Endothelial cell of umbilical vein (primary cell): ENCODE measurements at places on chromosomes 2 and 18. TPM values are rescaled to one million over a fixed set of nuclear protein-coding genes. Genes with fewer than 3 reads are reported as not detected.
A peak's percentile ranks its signal among the peaks of the same experiment; 100 is the strongest.

DNA sequence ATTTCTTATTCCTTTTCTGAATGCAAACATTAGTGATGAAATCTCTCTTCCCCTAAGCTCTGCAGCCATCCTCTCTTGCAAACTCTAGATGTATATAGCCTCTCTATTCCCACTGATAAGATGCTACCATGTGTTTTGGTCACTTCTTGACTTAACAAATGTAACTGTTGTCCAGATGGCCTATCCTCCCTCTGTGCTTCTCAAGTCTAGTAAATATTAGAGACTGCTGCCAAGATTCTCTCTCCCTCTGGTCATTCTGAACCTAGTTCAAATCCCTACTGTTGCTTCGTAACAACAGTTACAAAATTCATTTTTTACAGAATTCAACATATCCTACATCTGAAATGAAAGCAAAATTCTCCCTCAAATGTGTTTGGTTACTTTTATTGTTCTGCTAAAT is 156.6 kb downstream of the TXNL1 start:
- H3K4me1 ChIP-seq = no peaks in the 10 kb centered on the region
- DNase-seq = no peak
- H3K36me3 ChIP-seq = no peaks in the 10 kb centered on the region
- H3K4me3 ChIP-seq = no peak overlapping the region
- H3K27me3 ChIP-seq = no peaks in the 10 kb centered on the region

DNA sequence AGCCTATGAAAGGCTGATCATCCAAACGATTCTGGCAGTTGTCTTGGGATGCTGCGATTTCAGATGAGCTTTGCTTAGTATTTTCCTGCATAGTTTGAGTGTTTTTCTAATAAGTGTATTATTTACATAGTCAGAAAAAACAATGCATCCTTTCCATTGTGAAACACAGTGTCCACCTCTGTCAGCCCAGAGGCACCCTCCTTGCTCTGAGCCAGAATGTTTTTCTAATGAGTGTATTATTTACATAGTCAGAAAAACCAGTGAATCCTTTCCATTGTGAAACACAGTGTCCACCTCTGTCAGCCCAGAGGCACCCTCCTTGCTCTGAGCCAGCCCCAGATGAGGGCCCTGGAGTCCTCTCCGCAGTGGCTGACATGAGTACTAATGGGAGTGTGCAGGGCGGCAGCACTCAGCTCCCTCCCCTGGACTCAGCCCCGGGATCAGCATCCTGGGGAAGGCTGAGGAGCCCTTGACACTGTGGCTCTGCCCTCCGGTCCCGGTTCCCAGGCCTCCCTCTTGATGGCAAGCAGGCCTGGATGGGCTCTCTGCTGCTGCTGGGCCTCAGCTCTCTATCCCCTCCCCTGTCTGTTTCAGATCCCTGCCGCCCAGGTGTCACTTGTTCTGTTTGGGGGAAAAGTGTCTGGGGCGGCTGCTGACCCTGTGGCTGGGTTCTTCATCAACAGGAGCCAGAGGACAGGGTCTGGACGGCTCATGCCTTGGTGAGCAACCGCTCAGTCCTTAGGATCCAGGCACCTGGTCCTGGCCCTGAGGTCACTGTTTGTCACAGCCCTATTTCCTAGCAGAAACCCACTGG is 5.9 kb downstream of the MFSD2B start:
- peak overlapping the region; percentile 94 for H3K27ac ChIP-seq
- H3K4me3 ChIP-seq = no peak overlapping the region
- H3K36me3 ChIP-seq = no peaks in the 10 kb centered on the region

DNA sequence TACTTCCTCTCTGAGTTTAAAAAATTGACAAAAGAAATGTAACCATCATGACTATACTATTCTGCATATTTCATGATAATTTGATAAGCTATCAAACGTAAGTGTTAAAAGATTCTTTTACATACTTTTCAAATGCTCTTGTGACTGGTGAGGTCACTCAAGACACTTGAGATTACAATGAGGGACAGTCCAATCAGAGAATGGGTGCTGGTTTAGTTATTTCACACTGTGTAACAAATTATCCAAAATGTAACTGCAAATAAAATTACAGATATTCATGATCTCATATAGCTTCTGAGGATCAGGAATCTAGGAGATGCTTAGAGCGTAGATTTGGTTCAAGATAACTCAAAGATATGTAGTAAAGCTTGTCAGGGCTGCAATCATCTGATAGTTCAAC is 4.4 kb upstream of the GTF2A1L start:
- H3K27me3 ChIP-seq = no peaks in the 10 kb centered on the region
- H3K27ac ChIP-seq = no peak overlapping the region
- no peaks in the 10 kb centered on the region for H3K36me3 ChIP-seq
- H3K4me1 ChIP-seq = no peaks in the 10 kb centered on the region

GRCh38 chr2:45736757-45737704 is 85.6 kb downstream of the PRKCE start:
- H3K27me3 ChIP-seq = no peaks in the 10 kb centered on the region
- H3K4me1 ChIP-seq = no peaks in the 10 kb centered on the region
- no peak for DNase-seq
- H3K27ac ChIP-seq = no peak overlapping the region

DNA sequence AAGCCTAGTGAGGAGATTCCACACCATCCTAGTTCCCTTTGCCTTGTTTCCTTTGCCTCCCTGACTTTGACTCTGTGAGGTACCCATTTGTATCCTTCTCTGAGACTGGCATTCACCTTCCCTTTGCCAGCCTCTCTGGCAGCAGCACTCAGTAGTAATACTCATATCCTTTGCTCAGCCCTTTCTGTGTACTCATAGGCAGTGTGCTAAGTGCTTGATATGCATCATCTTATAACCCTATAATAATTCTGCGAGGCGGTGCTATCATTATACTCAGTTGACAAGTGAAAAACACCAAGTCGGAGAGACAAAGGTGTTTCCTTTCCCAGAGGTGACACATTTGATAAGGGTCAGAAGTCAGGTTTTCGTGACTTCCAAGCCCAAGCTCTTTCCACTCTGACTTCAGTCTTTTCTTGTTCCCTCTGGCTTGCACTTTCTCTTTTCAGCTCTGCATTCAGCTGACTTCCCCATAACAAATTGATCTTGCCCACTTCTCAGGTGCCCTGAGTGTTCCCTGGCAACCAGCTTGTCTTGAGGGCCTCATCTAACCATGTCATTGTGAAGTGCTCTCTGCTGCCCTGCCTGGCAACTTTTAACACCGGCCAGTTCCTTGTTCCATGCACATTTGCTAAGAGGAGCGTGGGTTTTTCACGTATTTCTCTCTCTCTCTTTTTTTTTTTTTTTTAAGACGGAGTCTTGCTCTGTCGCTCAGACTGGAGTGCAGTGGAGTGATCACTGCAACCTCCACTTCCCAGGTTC is 94.5 kb upstream of the UPP2 start:
- H3K4me3 ChIP-seq = no peak overlapping the region
- H3K27ac ChIP-seq = no peak overlapping the region
- no peaks in the 10 kb centered on the region for H3K36me3 ChIP-seq
- no peaks in the 10 kb centered on the region for H3K27me3 ChIP-seq

TMEM17 gene
- 0.91 and 1.2 TPM in 2 replicates for total RNA-seq

GRCh38 chr2:141522048-141522447 is 608.8 kb downstream of the LRP1B start:
- H3K27ac ChIP-seq = no peak overlapping the region
- DNase-seq = no peak
- H3K36me3 ChIP-seq = no peaks in the 10 kb centered on the region
- no peak overlapping the region for H3K4me3 ChIP-seq

OR6B2 gene
- not detected in 2 replicates for total RNA-seq

DNA sequence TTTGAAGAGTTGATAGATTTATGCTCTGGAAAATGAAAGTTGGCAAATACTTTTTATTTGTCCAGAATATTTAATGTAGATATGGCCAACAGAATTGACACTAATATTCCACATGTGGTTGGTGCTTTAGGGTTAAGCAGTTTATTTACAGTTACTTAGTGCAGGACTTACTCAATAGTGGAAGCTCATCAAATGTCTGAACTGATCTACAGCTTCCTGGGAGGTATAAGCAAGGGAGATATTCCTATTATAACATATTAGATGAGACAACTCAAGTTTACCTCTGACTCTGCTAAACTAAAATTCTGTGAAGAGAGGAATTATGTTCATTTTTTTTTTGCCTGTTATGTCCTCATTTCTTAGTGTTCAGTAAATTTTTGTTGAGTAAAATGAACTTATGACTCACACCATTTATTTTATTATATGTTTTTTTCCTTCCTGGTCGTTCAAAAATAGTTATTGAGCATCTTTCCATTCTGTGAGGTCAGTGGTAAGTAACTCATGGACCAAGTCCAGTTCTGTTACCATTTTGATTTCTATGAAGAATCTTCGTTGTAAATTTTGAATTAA is 13.6 kb downstream of the ABI2 start:
- no peak overlapping the region for H3K4me3 ChIP-seq
- peak overlapping the region; percentile 91 for H3K27ac ChIP-seq
- no peak for DNase-seq
- H3K4me1 ChIP-seq = peaks cover 25% of the 10 kb centered on the region
- no peaks in the 10 kb centered on the region for H3K27me3 ChIP-seq
- no peaks in the 10 kb centered on the region for H3K36me3 ChIP-seq

- no peaks in the 10 kb centered on the region for H3K27me3 ChIP-seq
- H3K27ac ChIP-seq = no peak overlapping the region
- DNase-seq = no peak
These were observed 96.8 kb downstream of the DIS3L2 start for GRCh38 chr2:232058063-232058877.

TXNDC2 gene
- not detected in 2 replicates for total RNA-seq

DNA sequence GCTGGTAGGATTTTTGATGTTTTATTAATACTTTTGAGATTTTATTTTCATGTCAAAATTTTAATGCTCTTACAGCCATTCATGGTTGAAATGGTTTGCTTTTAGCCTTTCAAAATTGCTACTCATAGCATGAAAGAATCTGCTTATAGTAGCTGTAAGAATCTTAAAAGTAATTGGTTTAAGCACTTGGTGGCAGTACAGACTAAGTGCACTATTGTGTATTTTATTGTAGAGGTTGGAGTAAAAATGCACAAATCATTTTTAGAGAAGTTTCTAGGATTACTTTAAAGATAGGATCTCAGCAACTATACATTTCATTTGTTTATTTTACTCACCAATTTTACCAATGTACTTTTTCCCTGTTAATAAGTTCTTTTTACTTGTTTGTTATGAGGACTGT is 205.8 kb downstream of the SPAG16 start:
- no peak for DNase-seq
- no peak overlapping the region for H3K4me3 ChIP-seq
- no peaks in the 10 kb centered on the region for H3K27me3 ChIP-seq
- no peak overlapping the region for H3K27ac ChIP-seq
- H3K4me1 ChIP-seq = no peaks in the 10 kb centered on the region

GRCh38 chr2:165877565-165878550 is 75.7 kb downstream of the TTC21B start:
- DNase-seq = no peak
- H3K4me1 ChIP-seq = peaks cover 7% of the 10 kb centered on the region
- H3K27ac ChIP-seq = no peak overlapping the region
- no peak overlapping the region for H3K4me3 ChIP-seq
- no peaks in the 10 kb centered on the region for H3K36me3 ChIP-seq

IL36G gene
- total RNA-seq = not detected in 2 replicates

DNA sequence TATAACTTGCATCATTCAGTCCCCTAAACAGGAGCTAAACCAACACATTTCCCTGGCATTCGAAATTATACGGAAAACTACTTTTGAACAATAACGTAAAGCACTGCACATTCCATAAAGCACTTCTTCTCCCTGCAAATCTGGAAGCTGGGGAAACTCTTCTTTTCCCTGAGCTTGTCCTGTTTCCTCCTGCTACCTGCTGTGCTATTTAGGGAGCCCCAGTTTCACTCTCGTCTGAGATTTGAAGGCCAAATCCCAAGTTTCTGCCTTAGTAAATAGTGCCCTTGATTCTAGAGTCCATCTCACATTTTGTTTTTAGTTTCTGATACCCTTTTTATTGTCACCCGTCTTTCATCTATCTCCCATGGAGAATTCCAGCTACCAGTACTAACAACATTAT is 67.7 kb upstream of the OSR1 start:
- no peak overlapping the region for H3K4me3 ChIP-seq
- H3K27ac ChIP-seq = no peak overlapping the region
- H3K36me3 ChIP-seq = no peaks in the 10 kb centered on the region
- DNase-seq = no peak
- H3K4me1 ChIP-seq = no peaks in the 10 kb centered on the region
- H3K27me3 ChIP-seq = no peaks in the 10 kb centered on the region

DNA sequence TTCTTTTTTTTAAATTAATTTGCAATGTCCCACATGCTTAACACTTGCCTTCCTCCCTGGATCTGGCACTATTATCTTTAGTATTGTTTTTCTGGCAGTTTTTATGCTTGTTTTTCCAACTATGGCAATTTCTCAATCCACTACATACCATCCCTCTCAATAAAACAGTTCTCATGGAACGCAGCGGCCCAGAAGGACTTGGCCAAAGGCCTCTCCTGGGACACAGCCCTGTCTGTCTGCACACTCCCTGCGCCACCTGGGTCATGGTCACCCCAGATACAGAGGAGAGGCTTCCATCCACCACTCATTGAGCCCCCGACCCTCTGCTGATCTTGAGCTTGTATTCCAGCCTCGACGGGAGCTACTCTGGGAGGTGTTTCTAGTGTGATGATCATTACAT is 91.2 kb downstream of the TWIST2 start:
- no peak overlapping the region for H3K4me3 ChIP-seq
- H3K4me1 ChIP-seq = no peaks in the 10 kb centered on the region
- H3K27ac ChIP-seq = no peak overlapping the region
- DNase-seq = no peak
- H3K27me3 ChIP-seq = no peaks in the 10 kb centered on the region
- no peaks in the 10 kb centered on the region for H3K36me3 ChIP-seq

DNA sequence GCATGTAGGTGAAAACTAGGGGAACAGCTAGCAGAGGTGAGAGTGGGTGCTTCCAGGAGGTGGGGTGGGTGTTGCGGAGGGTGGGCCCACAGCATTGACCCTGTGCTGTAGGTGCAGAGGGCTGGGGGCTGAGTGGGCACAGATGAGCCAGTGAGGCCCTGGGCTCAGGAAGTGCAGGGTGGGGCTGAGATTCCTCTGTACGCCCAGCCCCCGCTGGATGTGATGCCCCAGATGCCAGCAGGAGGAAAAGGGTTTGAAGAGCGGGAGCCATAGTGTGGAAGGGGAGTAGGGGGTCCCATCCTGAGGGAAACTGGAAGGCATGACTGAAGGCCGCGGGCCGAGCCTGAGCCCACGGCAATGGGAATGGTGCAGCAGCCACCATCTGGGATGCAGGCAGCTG is 14.1 kb upstream of the OTOS start:
- no peak for DNase-seq
- H3K36me3 ChIP-seq = no peaks in the 10 kb centered on the region
- H3K4me1 ChIP-seq = no peaks in the 10 kb centered on the region

- H3K36me3 ChIP-seq = no peaks in the 10 kb centered on the region
- no peaks in the 10 kb centered on the region for H3K27me3 ChIP-seq
- DNase-seq = no peak
- H3K4me3 ChIP-seq = no peak overlapping the region
These were observed 192.8 kb upstream of the PXDN start for GRCh38 chr2:1937066-1937465.

NCKAP1 gene
- total RNA-seq = 121 and 130 TPM in 2 replicates

DNA sequence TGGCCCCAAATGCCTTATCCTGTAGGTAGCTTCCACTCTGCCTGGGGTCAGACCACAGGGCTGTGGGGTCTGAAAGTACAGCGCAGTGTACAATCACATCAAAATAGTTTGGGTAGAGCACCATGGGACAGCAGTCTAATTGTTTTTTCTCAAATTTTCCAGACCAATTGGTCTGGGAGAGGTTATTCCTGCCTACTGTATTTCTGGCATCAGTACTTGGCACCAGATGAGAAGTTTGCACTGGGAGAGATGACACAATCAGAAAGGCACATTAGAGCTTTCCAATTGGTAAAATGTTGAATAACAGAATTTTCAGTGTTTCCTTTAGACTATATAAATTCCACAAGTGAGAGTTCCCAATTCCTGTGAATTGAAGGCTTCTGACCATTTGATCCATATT is 30.9 kb upstream of the LRRTM1 start:
- no peaks in the 10 kb centered on the region for H3K4me1 ChIP-seq
- H3K27ac ChIP-seq = no peak overlapping the region
- no peak overlapping the region for H3K4me3 ChIP-seq
- H3K27me3 ChIP-seq = no peaks in the 10 kb centered on the region
- H3K36me3 ChIP-seq = no peaks in the 10 kb centered on the region

PARD6G gene
- total RNA-seq = 1.8 and 5.4 TPM in 2 replicates
